ENCODE measurements at places on chromosomes 3 and 15.

- DNase-seq, result no peak
These were observed 12.4 kb upstream of the ETV5 start for GRCh38 chr3:186121278-186121677.

GRCh38 chr3:100254168-100254777, 6.5 kb upstream of the TBC1D23 start:
- DNase-seq, result peak; percentile 76

DNA sequence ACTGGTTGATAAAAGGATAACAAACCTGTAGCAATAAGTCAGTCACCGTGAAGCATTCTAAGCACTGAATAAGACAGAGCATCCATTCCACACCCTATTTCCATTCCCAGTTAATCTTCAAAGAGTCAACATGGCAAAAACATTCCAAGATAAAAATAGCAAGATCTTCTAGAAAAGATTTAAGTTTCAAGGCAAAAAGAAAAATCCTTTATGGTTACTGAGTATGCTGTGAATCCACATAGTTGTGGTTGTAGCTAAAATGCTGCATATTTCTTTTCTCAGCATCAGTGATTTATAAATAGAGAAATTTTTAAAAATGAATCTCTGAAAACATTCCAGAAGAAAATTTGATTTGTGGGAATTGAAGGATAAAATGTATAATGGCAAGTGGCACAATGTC, 21.1 kb downstream of the GAP43 start:
- no peak for DNase-seq

- peak; percentile 54 for DNase-seq
These were observed 54.5 kb downstream of the CHD2 start for GRCh38 chr15:92954578-92954977.

DNA sequence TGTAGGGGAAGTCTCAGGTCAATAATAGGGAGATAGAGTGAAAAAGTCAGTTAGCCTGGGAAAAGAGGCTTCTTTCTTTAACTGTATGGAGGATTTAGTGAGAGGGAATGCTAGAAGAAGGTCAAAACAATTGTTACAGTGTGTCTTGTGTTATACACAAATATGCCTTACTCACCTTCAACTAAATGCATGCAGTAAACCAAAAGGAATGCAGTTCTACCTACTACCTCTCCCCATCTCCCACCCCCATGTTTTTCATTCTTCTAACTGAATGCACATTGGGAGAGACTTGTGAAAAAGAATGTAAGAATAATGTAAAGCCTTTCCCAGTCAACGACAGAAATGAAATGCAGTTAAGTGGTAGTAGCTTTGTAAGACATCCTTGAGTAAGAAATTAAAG, 33.8 kb downstream of the CCDC66 start:
- no peak for DNase-seq

DNA sequence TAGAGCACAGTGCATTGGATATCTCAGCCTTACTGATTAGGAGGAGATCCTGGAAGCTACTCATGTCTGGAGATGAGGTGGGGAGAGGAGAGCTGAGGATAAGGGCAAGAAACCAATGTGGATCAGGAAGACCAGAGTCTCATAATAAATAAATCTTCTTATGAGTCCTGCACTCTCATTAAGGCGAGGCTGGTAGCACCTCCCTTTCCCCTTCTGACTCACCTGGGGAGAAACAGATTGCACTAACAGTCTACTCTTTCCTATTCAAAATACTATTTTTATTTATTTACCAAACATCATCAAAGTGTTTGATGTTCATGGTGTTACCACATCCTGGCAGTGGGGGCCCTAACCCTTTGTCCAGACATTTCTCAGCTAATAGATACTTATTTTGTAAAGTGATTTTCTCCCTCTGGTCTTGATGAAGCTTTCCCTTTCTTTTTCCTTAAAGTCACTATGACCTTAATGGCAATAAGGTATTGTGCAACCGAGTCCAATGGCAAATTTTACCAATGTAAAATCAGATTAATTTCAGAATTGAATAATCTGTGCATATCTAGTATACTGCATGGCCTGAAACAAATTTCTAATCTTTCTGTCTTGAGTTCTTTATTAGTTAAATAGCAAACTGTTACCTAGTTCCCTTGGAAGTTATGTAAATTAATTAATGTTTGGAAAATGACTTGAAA, 81.1 kb downstream of the IQCH start:
- no peak for DNase-seq

- DNase-seq, result no peak
These were observed 155.8 kb downstream of the GHSR start for GRCh38 chr3:172292422-172292821.

- DNase-seq, result no peak
These were observed 261.9 kb downstream of the TBL1XR1 start for GRCh38 chr3:176935194-176935888.

DNA sequence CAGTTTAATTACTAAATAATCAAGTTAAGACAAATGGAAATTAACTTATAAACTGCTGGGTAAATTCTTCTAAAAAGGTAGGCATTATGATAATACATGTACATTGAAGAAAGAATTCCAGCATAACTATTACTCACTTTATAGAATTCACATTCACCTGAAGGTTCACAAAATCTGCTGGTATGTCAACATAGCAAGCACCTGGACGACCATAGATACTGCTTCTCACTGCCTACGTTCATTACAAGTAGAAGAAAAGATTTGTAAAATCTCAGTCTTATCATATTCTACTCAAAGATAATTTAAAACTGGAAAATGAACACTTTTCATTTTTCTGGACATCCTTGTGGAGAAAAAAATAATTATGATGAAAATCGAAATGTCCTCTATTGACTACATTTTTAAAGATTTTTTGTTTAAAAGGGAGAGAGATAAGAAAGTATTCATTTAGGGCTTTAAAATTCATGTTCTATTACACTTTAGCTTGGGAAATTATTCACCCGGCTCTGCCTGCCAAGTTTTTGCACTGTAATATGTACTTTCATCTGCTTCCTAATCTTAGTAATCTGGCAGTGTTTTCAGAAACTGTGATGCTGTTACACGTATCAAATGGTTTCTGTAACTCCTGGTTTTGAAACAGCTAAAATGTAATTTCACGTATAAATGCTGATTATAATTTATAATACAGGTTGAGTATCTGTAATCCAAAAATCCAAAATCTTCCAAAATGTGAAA, 16.1 kb downstream of the HACL1 start:
- no peak for DNase-seq

DNA sequence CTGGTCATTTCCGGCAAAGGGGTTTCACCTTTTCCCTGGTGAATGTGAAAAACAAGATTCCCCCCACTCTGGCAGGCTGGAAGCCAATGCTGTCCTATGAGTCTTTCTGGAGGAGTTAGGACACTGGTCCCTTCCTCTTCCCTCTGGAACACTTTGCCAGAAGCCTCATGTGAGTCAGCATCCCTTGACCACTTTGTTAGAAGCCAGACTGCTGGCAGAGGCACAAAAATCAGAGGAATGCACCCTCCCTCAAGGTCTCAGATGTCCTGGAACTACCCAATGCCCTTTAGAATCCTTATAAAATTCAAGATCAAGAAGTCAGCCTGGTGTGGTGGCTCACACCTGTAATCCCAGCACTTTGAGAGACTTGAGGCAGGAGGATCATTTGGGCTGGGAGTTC, 26.6 kb downstream of the ITGB5 start:
- DNase-seq, result no peak

GRCh38 chr3:157129803-157130466, 30.0 kb downstream of the CCNL1 start:
- DNase-seq, result no peak

DNA sequence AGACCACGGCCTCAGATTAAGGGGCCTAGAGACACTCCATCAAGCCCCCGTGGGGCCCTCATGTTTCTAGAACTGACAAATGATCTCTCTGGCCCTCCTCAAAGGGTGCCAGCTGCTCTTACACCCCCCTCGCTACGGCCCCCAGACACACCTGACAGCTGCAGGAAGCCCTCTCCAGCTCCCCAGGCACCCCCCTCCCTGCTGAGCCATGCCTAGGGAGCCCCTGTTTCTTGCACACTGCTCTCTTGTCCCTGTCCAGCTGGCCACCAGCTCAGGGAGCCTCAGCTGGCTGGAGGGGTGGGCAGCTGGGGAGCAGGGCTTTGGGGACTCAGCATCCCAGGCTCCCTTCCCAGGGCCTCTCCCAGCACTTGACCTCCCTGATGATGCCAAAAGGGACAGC, 14.8 kb downstream of the TNK2 start:
- DNase-seq, result no peak

DNA sequence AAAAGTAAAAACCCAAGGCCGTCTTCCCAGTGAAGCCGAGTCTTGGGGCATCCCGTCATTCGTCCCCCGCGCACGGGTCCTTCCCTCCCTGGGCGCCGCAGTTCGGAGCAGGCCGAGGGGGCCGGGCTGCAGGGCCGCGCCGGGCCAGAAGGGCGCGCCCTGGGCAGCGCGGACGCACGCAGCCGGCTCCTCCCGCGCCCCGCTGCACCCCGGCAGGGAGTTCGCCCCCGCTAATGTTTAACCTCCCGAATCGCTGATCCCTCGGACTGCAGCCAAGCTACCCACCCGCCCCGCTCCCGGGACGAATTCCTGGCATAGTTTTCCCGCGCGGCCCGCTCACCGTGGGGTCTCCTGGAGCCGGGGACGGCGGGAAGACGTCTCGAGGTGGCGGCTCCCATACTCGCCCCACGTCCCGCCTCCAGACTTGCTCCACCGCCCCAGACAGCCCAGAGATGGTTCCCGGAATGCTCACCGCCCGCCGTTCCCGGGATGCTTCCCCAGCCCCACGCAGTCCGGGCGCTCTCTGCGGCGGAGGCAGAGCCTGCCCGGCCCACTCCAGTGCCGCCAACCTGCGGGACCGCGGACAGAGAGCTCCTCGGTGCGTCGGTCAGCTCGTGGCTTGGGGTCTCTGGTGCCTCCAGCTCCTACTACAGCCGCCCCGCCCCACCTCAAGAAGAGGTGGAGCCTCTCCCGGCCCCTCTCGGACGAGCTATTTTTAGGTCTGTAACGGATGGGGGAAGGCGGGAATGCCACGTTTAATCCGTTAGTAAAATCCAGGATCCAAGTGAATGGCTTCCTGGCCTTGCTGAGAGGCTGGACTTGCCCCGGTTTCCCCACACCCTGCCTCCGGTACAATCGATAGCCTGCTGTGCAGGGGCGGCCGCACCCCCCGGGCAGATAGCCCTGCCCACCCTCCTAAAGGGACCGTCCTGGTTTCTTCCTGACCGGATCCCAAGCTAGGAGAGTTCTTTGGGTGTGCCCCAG, at the start of gene DZIP1L:
Gene DZIP1L (minus strand): TSS at position 621 of the 984 bp plus-strand sequence. CDS start 11,637 bp downstream, outside the sequence.
- peak; percentile 19 for DNase-seq

GRCh38 chr15:101613130-101614000, 38.8 kb downstream of the TM2D3 start:
- no peak for DNase-seq

- DNase-seq, result no peak
These were observed 1.5 kb upstream of the LRIG1 start for GRCh38 chr3:66502245-66502874.

DNA sequence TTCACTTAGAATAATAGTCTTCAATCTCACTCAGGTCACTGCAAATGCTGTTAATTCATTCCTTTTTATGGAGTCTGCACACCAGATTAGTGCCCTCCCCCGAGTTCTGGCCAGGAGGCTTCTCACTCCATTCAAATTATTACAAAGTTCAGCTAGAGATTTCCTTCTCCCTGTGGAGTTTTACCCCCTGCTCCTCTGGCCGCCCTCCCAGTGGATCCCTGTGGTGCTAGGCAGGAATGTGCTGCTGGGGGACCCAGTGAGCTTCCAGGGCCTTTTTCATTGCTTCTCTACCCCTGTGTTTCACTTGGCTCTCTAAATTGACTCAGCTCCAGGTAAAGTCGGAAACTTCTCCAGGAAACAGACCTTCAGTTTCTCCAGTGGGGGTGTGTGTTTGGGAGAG, 42.7 kb upstream of the CD200R1L start:
- DNase-seq, result no peak

- no peak for DNase-seq
These were observed 233.2 kb downstream of the OCA2 start for GRCh38 chr15:27865926-27866325.

- no peak for DNase-seq
These were observed 71.4 kb downstream of the SPSB4 start for GRCh38 chr3:141122455-141123030.

- no peak for DNase-seq
These were observed 81.3 kb upstream of the NAALADL2 start for GRCh38 chr3:174777813-174778212.

GRCh38 chr3:54131890-54132289, 9.5 kb downstream of the CACNA2D3 start:
- DNase-seq, result no peak

DNA sequence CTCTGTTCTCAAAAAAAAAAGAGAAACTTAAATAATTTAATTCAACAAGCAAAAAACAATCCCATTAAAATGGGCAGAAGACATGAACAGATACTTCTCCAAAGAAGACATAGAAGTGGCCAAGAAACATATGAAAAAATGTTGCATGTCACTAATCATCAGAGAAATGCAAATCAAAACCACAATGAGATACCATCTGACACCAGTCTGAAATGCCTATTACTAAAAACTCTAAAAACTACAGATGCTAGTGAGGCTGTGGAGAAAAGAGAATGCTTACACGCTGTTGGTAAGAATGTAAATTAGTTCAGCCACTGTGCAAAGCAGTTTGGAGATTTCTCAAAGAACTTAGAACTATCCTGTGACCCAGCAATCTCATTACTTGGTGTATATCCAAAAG, 382.9 kb downstream of the OTOL1 start:
- no peak for DNase-seq

GRCh38 chr3:123750659-123751420, 133.3 kb downstream of the MYLK start:
- no peak for DNase-seq

DNA sequence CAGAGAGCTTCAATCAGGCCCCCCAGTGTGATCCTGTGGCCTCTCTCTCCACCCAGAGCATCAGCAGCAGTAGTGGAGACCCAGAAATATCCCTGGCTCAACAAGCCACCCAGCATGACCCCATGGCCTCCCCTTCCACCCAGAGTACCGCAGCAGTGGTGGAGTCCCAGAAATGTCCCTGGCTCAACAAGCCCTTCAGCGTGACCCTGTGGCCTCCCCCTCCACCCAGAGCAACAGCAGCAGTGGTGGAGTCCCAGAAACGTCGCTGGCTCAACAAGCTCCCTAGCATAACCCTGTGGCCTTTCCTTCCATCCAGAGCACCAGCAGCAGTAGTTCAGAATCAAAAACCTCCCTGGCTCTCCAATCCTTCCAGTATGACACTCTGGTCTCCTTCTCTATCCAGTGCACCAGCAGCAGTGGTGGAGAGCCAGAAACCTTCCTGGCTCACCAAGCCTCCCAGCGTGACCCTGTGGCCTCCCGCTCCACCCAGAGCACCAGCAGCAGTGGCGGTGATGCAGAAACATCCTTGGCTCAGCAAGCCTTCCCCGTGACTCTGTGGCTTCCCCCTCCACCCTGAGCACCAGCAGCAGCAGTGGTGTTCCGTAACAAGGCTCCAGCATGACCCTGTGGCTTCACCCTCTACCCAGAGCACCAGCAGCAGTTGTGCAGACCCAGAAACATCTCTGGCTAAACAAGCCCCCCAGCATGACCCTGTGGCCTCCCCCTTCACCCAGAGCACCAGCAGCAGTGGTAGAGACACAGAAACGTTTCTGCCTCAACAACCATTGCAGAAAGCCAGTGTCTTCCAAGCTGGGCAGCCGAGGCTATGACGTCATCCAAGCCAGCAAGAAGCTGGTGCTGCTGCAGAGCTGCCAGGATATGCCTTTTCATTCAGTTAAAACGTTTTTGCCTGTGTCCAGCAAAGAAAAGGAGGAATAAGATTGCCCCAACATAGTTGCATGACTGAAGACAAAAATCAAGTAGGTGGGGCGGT, 61.3 kb upstream of the TAMM41 start:
- DNase-seq, result no peak

- DNase-seq, result no peak
These were observed 109.0 kb upstream of the UNC13C start for GRCh38 chr15:53869044-53869805.
